ENCODE measurements at places on chromosomes 7 and 10.

GRCh38 chr10:124351481-124352220 lies 67.1 kb downstream of the OAT start:
- no peak for DNase-seq

DNA sequence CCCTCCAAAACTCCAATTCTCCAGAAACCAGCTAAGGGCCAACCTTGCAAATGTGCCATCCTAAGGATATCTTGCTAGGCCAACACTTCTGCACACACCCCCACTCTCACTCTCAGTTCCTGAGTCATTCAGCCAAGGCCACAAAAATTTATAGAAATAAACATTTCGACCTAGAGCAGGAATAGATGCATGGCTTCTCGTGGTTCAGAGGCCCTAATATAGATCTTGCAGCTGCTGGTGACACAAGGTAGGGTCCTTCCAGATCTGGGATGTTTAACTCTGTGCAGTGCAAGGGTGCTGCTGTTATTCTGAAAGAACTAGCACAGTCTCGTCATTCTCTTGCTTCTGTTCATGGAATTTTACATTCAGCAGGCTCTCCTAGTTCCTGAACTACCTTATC lies 369.3 kb downstream of the CALN1 start:
- DNase-seq: no peak

GRCh38 chr10:1268831-1269230 lies 212.6 kb downstream of the WDR37 start:
- no peak for DNase-seq

DNA sequence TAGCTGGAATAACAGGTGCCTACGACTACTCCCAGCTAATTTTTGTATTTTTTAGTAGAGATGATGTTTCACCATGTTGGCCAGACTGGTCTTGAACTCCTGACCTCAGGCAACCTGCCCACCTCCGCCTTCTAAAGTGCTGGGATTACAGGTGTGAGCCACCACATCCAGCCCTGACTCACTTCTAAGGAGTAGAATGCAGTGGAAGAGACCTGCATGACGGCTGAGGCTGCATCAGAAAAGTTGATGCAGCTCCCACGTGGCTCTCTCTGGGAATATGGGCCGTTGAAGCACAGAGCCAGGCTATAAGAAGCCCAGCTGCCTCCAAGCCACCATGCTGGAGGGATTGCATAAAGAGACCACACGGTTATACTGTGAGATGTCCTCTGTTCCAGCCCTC lies 21.6 kb upstream of the ASL start:
- DNase-seq: no peak

GRCh38 chr10:122510326-122510725 lies 49.0 kb downstream of the HTRA1 start:
- DNase-seq: no peak

DNA sequence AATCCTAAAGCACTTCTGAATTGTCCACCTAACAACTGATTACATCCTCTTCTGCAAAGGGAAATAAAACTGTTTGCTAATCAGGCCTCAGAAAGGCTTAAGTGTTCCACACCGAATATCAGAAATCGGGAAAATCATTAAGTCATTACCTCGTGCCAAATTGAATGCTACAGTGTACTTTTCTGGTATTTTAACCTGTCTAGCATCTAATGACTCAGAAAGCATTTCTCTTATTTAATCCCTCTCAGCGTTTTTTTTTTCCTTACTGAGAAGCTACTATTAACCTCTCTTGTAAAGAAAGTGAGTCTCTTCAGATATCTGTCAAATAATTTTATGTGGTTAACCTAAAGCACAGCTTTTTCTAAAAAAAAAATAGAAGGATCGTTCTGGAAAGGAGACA lies 28.6 kb downstream of the VIM start:
- DNase-seq: no peak

- no peak for DNase-seq
These were observed 111.9 kb upstream of the RHEB start for GRCh38 chr7:151631570-151631952.

DNA sequence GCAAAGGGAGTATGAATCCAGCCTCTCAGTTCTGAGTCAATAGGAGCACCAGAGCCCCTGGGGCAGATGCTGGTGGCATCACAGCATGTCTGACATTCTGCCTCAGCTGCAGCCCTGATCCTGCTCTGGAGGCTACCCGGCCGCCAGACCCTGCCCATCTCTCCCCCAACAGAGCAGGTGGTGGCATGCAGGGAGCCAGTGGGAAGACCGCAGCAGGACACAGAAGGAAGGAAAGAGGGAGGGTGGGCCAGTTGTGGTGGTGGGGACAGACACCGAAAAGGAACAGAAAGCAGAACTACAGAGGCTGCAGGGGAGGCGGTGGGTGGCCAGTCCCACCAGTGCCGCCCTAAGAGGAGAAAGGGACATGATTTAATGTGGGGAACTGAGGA lies 35.3 kb downstream of the BLNK start:
- no peak for DNase-seq

DNA sequence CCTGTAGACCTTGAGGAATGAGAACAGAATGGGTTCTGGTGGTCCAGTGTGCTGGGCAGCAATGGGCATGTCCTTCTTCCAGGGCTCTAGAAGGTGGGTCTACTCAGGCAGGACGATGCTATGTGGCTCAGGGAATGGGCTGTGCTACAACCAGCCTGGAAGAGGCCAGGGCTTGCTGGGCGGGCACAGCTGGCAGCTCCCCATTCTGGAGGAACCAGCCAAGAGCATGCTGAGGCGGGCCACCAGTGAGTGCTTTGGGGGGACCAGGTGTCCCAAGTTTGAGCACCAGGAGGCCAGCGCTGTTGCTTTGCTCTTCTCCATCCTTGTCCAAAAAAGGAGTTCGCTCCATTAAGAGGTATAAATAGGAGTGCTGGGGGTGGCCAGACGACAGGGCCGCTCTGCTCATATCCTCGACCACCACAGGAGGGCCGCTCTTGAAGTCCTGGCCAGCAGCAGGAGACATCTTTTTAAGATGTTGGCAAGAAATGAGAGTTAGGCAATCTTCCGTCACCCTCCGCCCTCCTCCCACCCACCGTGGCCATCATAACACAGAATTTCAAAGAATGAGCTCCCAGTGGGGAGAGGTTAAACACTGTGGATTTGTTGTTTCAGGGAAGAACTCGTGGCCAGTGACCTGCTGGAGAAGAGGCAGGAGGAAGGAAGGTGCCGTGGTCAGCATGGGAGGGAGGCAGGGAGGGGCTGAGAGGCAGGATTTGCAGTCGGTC lies 141.3 kb downstream of the GRK5 start:
- no peak for DNase-seq

DNA sequence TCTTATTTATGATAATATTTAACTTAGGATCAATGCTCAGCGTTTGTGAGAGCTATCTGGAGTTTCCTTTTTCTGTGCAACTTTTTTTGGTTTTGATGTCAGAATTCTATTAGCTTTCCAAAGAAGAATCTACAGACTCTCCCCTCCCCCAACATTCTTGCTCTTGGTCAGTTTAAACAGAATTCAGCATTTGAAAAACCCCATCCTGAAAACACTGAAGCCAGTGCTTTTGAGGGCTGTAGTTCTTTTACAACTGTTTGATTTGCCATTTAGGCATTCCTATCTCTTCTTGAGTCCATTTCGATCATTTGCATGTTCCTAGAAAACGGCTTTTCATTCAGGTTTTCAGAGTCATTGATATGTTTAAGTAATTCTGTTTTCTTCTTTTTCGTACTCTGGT lies 15.6 kb upstream of the CXCL12 start:
- DNase-seq: no peak
